Activated CD4-positive, alpha-beta T cell treated with anti-CD3 and anti-CD28 coated beads for 1 hour (primary cell): ENCODE measurements at places on chromosomes 4 and X.
A peak's percentile ranks its signal among the peaks of the same experiment; 100 is the strongest.

DNA sequence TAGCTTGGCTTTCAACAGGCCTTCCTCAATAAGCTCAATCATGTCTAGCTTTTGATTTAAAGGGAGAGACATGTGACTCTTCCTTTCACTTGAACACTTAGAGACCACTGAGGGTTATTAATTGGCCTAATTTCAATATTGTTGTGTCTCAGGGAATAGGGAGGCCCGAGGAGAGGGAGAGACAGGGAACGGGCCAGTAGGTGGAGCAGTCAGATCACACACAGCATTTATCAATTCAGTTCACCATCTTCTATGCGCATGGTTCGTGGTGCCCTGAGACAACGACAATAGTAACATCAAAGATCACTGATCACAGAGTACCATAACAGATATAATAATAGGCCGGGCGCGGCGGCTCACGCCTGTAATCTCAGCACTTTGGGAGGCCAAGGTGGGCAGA lies 17.8 kb downstream of the ZNF81 start:
- peak; percentile 10 for DNase-seq

DNA sequence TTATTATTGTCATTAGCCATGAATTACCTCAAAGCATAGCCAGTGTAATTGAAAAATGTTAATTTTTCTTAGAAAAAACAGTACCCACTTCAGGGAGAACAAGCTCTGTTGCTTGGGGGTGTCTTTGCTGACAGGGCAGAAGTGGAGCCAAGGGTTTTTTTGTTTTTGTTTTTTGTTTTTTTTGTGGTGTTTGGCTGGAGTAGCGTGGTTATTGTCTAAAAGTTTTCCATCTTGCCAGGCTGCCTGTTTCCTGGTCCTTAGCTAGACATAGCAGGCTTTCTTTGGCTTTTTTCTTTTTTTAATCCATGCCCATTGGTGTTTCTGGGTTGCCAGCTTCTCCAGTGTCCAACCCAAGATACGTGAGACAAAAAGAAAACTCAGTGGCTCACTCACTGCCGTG lies 61.5 kb downstream of the CASP3 start:
- DNase-seq = no peak

- no peak for DNase-seq
Measured at GRCh38 chr4:108043526-108043925, 53.8 kb downstream of the HADH start.

GRCh38 chrX:155434906-155435743 lies 23.3 kb downstream of the F8A3 start:
- no peak for DNase-seq

DNA sequence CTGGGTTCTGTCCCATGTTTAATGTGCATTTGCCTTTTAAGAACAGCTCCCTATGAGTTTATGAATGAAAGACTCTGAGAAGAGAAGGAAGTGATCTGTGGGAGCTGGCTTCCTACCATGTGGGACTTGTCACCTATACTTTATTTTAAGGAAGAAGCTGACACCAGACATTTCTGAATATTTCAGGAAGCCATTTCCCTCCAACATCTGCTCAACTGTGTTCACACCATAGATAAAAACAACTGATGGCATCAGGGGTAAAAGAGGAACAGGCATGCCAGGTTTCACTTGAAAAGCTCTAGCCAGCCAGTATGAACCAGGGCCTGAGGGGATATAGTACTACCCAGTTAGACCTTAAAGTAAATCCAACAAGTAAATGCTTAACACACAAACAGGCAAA lies 116.0 kb downstream of the COL4A6 start:
- DNase-seq = no peak

DNA sequence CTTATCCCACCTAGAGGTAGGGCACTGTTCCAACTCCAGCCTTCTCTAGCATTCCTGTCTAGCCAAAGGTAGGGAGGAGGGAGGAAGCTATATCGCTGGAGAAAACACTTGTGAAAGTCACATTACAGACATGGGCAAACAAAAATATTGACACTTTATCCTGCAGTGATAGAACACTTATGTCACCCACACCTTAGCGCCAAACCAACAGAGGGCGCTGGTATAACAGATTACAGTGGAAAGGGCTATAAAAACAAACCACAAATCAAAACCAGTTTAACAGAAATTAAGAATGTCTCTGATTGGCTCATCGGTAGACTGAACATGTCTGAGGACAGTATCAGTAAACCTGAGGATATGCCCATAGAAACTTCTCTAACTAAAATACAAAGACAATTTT lies 451.3 kb downstream of the TLL1 start:
- no peak for DNase-seq

- no peak for DNase-seq
Measured at GRCh38 chrX:41558531-41558930, 111.4 kb downstream of the NYX start.

- DNase-seq = no peak
Measured at GRCh38 chr4:183876268-183876934, 28.7 kb upstream of the STOX2 start.

- DNase-seq = no peak
Measured at GRCh38 chrX:109902665-109903064, 100.2 kb upstream of the TMEM164 start.

DNA sequence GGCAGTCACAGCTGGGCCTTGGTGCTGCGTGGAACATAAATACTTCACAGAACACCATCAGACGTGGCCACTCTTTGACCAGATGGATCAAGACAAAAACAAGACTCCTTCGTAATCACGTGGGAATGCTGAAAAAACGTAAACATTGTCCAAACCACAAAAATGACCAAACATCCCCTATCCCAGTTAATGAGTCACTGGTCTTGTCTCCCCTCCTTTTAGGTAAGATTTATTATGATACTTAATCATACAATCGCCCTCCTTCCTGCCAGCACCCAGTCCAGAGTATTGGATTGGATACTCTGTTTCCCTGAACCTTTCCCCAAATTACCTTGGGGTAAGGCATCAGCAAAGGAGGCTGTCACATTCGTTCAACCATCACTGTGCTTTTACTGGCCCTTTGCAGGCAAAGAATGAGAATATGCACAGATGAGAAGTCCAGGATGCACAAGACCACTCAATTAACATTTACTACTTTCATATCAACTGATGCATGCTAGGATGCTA lies 601 bp upstream of the TCEANC start:
- no peak for DNase-seq

DNA sequence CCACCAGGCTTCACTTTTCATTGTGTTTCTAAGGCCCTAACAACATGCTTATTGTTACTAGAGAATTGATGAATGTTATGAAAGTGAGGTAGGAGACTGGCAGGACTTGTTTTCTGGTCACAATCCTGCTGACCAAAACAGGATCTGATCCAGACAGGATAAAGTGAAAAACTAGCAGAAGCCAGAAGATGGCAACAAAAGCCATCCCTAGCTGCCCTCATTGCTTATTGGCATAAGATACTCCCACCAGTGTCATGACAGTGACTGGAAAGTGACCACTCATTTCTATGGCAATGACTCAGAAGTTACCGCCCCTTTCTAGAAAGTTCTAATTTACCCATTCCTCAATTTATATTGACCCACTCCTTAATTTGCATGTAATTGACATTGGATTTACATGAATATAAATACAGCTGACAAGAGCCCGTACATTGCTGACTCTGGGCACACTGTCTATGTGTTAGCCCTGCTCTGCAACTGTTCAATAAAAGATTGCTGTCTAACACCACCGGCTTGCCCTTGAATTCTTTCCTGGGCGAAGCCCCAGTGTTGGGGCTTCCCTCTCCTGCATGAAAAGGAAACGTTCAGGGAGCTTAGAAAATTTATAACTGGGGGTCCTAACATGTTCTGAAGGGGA lies 30.0 kb upstream of the FGG start:
- DNase-seq = no peak

DNA sequence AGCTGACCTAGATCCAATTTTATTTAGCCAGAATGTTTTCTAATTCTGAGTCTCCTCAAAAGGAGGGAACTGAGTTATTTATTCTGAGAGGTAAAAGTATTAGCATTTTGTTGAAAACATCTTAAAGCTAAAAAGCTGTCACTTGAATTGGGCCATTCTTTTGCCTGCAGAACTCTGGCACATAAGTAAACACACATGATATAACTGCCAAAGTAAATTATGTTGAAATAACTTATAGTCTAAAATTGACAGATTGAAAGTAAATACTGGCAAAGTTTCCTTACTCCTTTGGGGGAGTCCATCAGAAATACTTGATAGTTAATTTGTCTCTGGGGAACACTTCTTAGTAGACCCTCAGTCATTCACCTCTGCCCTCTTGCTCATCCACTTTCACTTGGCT lies 38.3 kb upstream of the SLC25A4 start:
- DNase-seq = no peak

DNA sequence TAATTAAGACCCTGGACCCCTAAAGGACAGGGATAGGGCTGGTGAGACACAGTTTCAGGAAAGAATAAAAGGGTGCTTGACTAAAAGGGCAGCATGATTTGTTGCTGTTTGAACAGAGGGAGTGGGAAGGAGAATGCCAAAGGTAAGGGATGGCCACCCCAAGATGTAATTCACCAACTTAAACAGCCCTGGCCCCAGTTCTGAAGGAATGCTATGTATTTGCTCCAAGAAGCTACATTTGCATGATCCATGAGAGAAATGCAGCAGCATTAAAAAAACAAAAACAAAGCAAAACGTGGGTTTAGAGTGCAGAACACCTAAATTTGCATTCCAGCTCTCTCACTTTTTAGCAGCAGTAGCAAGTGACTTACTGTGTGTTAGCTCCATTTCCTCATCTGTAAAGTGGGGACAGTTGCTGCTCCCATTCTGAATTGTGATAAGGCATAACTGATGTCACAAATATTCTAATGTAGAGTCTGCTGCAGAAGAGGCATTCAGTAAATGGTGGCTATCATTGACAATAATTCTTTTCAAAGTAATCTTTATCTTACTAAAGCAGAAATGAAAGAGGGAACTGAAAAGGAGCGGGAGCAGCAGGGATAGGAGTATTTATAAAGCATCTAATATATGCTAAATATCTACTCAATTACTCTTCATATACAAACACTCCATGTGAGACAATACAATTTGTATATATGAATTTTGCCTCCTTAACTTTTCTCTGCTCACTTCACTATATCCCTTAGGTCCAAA lies 115.8 kb downstream of the PPARGC1A start:
- no peak for DNase-seq

GRCh38 chr4:123995936-123996335 lies 599.3 kb downstream of the SPRY1 start:
- DNase-seq = no peak

DNA sequence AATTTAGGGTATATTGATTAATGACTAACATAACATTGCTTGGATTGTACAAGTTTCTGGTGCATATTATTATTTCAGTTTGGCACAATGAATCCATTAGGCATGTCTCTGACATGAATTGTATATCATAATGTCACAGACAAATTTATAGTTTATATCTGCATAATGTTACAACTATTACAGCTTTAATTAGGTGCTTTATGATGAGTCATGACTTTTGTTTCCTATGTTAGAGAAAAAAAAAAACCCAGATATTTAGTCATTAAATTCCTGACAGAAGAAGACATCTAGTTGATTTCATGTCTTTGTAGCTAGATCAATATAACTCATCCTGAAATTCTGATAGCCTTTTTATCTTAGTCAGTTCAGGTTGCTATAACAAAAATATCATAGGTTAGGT lies 385.7 kb upstream of the EPHA5 start:
- DNase-seq = no peak

DNA sequence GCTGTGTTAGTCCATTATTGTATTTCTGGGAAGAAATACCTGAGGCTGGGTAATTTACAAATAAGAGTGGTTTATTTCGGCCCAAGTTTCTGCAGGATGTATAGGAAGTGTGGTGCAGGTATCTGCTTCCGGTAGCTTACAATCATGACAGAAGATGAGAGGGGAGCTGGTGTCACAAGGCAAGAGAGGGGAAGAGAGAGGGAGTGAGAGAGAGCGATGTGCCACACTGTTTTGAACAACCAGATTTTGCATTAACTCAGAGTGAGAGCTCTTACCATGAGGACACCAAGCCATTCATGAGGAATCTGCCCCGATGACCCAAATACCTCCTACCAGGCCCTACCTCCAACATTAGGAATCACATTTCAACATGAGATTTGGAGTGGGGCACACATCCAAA lies 627.6 kb upstream of the FRG1 start:
- DNase-seq = no peak

DNA sequence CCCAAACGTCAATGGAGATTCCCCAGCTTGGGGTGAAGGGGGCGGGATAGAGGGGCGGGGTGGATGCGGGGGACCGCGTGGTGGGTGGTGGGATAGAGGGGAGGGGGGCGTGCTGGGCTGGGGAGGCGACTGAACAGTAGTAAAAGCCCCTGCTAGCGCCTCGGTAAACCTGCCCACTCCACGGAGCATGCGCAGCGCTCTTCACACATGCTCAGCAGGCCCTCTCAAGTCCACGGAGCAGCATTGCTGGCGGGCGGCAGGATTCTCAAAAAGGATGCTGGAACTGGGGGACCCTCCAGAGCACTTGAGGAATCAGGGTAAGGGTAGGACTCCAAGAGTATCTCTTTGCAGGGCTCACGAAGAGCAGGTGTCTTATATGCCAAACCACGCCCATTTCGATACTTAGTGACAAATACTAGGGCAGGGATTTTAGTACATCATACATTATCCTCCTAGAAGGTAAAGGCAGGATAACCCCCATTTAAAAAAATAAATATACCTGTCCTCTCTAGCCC lies 378 bp upstream of the RPS6KA6 start:
- DNase-seq = no peak

- DNase-seq = no peak
Measured at GRCh38 chr4:139849219-139849618, 183.6 kb downstream of the MGST2 start.

- no peak for DNase-seq
Measured at GRCh38 chr4:154623436-154623835, 11.0 kb upstream of the FGG start.

GRCh38 chrX:102696306-102696705 lies 15.9 kb upstream of the GPRASP2 start:
- no peak for DNase-seq

DNA sequence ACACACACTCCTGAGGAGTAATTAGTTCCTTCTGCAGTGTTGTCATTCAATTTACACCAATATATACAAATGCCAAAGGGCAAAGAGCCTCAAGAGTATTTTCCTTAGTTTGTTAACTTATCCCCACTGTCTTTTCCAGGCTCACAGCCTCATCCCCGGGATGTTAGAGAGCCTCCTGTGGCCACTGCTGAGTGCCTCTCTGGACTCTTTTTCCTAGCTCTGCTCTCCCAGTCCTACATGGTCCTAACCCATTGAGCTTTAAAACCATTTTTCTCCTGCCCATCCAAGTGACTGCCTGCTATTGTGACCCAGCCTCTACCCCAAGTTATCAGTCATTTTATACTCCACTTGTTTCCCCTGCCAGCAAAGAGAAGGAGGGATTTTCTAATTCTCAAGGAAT lies 23.5 kb upstream of the TTC29 start:
- no peak for DNase-seq

DNA sequence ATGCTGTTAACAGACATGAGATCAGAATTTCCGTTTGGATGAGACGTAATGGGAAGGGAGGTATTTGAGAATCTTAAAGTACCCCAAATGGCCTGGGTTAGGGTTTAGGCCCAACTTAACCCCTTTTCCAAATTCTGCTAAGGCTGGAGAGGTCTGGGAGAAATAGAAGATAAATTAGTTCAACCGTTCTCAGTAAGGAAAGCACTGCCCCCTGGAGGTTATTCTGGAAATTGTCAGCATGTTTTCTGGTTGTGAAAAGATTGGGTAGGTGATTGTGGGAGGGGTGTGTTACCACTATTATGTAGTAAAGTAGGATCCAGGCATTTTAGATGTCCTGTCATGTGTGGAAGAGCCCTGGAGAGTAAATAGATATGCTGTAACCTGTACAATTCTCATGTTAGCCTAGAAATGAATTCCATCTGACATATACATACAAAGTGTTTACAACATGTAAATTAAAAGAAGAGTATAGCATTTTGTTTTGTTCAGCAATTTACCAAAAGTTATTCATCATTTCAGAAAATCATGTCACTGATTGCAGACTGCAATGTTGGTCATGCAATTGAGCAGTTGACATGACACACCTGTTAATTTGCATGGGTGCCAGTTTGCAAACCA lies 26.8 kb upstream of the GRXCR1 start:
- DNase-seq = no peak
